Lower leg skin (tissue), 4 donors: ENCODE measurements at places on chromosomes 3 and 15.
A peak's percentile ranks its signal among the peaks of the same experiment; 100 is the strongest.

DNA sequence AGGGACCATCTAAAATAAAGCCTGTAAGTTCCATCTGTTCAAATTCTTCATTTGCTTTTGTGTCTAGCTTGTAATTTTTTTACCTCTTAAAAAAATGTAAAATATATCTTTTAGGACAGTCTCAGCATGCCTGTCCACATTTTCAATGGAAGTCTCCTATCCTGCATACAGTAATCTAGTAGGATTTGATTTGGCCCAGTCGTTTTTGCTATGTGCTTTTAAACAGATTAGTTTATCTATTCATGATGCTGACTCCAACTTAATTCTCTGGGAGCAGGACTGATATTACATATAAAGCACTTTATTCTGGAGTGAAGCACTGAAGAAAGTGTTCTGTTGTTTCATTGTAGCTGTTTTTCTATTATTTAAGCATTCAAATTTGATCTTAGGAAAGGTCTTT, 38.9 kb upstream of the CFAP20DC start:
- DNase-seq, result no peak

GRCh38 chr3:53161450-53161819, 426 bp downstream of the PRKCD start:
- DNase-seq, result no peak

- peak; percentile 73 for DNase-seq
Observed at GRCh38 chr15:40367686-40368611, 9.9 kb downstream of the DISP2 start.

DNA sequence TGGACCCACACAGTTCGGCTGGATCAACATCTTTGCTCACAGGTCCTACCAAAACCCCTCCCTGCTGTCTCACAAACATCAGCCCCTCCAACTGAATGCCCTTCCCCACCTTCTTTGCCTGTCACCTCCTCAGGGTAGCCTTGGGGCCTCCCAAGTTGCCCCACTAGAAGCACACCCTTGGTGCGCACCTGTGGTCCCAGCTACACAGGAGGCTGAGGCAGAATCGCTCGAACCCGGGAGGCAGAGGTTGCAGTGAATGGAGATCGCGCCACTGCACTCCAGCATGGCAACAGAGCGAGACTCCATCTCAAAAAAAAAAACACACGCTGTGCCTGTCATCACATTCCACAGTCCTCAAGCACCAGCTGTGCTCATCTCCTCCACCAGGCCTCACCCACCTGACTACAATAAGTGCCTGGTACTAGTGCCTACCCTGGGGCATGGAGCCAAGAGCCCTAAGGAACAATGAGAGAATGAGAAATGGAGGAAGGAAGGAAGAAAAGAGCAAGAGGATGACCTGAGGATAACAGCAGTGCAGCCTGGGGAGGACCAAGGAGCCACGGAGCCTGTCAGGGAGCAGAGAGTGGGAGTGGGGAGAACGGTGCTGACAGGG, 26.0 kb downstream of the RPN1 start:
- DNase-seq, result no peak

- DNase-seq, result no peak
Observed at GRCh38 chr3:33278163-33278562, 921 bp downstream of the FBXL2 start.

DNA sequence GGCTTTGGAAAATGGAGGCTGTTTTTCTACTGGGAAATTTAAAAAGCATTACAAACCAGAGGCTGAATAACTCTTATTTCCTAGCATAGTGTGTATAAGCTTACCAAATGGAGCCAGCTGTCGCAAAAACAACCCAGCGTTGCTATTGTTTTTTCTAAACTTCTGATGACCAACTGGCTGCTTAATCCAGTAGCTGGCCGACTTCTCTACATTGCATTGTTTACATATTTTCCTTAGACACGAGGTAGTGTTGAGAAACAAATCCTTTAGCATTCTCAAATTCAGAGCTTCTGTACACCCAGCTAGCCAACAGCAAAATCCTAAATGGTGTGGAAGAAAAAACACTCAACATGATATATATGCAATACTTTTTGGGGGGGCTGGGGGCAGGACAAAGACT, 161.0 kb upstream of the ADAMTS9 start:
- no peak for DNase-seq

- DNase-seq, result no peak
Observed at GRCh38 chr15:60656041-60656440, 177.1 kb upstream of the ICE2 start.

- no peak for DNase-seq
Observed at GRCh38 chr15:25345943-25346342, 92.9 kb downstream of the UBE3A start.

DNA sequence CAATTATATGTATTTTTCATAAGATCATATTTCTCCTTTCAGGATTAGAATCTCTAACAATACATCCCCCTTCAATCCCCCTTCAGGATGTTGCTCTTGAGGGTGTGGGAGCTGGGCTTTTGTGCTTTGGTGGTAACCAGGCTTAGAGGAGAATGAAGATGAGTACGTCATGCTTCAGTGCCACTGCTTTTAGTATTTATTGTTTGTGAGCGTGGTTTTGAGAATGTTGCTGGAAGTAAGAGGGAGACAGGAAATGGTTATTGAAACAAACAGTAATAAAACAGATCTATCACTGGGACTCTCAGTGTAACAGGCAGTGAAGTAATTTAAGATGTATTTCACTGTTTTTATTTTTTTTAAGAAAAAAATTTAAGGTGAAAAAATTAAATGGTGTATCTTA, 35.3 kb downstream of the GBE1 start:
- no peak for DNase-seq

- no peak for DNase-seq
Observed at GRCh38 chr3:143209715-143210059, 90.1 kb downstream of the CHST2 start.

DNA sequence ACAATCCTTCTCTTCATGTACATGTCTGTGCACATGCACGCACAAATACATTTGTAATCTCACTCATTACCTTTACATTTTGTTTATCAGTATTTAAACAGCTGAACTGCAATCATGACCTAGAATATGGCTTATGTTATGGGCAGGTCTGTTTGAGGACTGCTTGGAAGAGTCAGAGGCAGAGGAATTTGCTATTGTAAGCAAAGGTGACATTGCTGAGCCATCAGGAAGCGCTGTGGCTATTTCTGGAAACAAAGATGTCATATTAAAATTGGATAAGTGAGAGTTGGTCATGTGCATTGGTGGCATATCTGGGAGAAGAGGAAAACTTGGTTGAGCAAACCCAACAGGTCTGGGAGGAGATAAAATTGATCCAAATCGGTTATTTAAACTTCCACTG, 41.6 kb downstream of the USF3 start:
- DNase-seq, result no peak

DNA sequence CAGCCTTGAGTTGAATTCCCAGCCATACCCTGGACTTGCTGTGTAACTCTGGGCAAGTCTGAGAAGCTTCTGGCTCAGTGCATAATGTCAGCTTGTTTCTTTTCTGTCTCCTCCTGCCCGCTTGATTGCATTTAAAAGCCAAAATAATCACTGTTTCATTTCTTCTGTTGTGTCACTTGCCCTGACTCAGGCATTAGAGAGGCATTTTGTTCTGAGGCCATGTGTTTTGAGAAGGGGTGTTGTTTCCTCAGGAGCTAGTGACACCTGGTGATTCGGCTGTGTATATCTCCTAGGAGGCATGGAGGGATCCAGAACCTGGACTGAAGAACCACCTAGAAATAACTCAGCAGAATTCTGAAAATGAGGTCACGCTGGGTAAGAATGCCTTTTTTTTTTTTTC, 16.0 kb downstream of the WDR73 start:
- DNase-seq, result no peak

DNA sequence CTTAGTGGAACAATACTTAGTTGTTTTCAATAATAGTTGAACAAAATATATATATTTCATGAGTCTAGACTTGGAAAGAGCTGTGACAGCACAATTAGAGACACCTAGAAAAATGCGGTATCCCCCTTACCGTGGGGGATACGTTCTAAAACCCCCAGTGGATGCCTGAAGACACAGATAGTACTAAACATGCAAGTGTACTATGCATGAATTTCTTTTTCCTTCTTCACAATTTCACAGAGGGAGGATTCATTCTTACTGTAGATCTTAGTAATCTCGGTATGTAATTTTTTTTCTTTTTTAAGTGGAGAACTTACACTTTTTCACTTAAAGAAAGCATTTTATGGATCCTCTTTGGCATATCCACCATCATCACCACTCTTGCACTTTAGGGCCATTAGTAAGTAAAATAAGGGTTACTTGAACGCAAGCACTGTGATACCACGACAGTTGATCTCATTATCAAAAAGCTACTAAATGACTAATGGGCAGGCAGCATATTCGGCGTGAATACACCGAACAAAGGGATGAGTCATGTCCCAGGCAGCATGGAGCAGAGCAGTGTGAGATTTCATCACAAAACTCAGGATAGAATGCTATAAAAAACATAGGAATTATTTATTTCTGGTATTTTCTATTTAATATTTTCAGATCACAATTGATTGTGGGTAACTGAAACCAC, 72.3 kb upstream of the ZNF280D start:
- no peak for DNase-seq

- DNase-seq, result no peak
Observed at GRCh38 chr15:97479957-97480356, 480.5 kb upstream of the ARRDC4 start.

GRCh38 chr3:51391566-51392354, 675 bp downstream of the RBM15B start:
- DNase-seq, result no peak

- DNase-seq, result no peak
Observed at GRCh38 chr3:184148076-184148475, 7.1 kb upstream of the DVL3 start.

- DNase-seq, result peak; percentile 76
Observed at GRCh38 chr3:159765030-159765859, 223.4 kb upstream of the IL12A start.
